ENCODE measurements at places on chromosomes 13 and 19.

- DNase-seq: no peak
These were observed 140.4 kb downstream of the COL4A1 start for GRCh38 chr13:110166598-110166997.

DNA sequence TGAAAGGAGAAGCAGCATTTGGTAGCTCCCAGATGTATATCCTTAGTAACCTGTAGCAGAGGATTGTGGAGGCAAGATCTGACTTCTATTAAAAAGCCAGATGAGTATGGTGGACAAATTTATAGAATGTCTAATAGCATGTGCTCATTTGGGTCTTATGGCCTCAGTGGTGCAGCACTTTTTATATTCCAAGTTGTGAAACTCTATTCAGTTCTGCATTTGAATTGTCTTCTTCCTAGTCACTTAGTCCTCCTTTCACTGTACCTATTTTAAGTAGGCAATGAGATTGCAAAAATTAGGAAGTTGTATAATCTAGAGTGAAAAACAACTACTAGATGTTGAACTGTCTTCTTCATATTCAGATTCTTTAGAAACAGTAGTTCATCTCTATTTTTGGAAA is 412.5 kb upstream of the PCDH9 start:
- no peak for DNase-seq

- peak; percentile 10 for DNase-seq
These were observed 242.5 kb upstream of the GPC6 start for GRCh38 chr13:92984151-92984550.

DNA sequence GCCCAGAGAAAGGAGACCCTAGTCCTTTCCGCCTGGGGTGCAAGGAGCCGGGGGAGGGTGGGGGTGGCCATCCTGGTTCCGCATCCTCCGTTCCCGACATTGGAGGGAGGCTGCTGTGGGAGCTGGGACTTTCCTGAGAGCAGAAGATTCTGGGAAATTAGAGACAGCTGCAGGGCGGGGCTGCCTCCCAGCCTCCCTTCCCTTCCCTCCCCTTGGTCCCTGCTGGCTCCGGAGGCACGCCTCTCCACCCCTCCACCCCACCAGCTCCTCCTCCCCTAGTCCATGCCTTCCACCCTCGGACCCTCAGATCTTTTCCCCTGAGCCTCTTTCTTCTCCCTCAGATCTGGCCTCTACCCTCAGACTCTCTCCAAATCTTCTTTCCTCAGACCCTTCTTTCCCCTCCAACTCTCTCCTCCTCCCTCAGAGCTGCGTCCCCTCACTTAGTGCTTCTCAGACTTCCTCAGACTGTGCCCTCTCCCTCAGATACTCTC is 3.1 kb upstream of the BCL3 start:
- peak; percentile 82 for DNase-seq

- no peak for DNase-seq
These were observed 357 bp upstream of the COG6 start for GRCh38 chr13:39655041-39655568.

DNA sequence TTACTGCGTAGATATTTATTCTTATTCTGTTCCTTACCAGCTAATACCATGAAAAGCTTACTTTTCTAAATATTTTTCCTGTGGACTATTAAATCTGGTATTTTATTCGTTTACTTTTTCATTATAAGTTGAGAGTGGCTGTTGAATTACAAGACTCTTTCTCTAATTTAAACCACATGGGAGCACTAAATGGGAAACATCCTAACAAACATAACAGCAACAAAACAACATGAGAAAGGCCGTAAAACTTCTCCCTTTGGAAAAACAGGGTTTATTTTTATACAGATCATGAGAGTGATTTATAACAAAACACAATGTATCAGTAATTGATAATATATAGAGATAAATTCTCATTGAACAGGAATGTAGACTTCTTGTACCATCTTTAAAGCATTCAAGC is 1592.1 kb downstream of the EFNB2 start:
- DNase-seq: no peak

DNA sequence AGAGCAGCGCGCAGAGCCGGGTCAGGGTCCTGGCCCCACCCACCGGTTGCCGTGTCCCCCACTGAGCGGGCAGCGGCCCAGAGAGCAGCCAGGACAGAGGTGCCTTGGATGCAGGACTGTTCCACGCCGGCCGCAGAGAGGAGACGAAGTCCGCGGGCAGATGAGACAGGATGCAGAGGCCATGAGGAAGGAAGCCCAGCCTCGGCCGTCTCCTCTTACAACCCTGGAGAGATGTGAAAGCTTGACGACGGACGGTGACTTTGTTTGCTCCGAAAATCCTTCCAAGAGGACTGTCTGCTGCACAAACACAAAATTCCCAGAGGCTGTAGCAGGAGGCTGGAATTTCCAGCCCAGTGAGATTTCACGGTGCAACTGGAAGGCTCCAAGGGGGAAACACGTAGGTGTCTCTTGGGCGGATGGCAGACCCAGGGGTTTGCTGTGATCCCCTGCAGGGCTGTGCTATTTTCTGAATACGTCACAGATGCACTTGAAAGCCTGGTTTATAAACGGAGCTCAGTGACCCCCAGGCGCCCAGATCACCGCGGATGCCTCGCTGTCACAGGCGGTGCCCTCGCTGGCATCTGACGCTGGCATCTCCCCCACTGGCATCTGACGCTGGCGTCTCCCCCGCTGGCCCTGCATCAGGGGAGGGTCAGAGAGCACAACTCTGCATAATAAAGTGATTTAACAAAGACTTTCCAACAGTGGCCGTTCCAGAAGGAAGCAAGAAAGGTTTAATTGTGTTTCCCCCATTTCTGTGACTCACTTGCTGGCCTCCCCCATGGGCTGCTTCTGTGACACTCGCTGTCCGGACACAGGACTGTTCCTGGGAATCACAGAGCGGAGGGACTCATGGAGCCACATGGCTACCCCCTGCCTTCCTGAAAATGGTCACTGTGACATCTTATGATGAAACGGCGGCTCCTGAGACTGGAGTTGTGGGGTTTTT is 62.0 kb upstream of the C13orf46 start:
- DNase-seq: peak; percentile 23

DNA sequence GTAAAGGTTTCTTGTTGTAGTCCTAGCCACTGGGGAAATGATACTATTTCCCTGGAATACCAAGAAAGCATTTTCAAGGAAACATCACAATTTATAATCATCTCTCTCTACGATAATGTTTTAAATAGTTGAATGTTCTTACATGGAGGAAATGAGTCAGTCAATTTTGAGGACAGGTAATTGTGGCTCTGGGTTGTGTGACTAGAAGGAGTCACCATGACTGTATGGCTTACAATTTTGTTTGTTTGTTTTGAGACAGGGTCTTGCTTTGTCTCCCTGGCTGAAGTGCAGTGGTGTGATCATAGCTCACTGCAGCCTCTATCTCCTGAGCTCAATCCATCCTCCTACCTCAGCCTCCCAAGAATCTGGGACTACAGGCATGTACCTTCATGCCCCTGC is 47.4 kb downstream of the COG3 start:
- no peak for DNase-seq

GRCh38 chr13:38850868-38851626 is 139.6 kb downstream of the STOML3 start:
- no peak for DNase-seq

GRCh38 chr13:49329831-49330545 is 82.3 kb downstream of the CDADC1 start:
- no peak for DNase-seq

GRCh38 chr13:46995874-46996273 is 99.0 kb upstream of the HTR2A start:
- no peak for DNase-seq

DNA sequence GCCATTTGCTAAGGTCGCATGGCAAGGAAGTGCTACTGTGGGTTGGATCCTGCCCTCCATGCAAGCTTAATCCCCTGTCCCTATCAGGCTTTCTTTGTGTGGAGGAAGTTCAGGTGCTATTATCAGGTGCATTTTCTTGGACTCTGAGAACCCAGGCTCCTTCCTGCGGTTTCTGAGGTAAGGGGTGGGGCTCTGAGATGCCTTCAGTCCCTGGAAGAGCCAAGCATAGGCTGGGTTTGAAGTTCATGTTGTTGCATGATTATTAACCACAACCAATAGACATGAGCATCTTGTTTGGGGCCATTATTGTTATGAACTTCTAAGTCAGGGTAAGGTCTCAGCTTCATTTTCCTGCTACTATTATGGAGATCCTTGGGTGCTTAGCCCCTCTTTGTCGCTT is 109.5 kb downstream of the NALCN start:
- no peak for DNase-seq

DNA sequence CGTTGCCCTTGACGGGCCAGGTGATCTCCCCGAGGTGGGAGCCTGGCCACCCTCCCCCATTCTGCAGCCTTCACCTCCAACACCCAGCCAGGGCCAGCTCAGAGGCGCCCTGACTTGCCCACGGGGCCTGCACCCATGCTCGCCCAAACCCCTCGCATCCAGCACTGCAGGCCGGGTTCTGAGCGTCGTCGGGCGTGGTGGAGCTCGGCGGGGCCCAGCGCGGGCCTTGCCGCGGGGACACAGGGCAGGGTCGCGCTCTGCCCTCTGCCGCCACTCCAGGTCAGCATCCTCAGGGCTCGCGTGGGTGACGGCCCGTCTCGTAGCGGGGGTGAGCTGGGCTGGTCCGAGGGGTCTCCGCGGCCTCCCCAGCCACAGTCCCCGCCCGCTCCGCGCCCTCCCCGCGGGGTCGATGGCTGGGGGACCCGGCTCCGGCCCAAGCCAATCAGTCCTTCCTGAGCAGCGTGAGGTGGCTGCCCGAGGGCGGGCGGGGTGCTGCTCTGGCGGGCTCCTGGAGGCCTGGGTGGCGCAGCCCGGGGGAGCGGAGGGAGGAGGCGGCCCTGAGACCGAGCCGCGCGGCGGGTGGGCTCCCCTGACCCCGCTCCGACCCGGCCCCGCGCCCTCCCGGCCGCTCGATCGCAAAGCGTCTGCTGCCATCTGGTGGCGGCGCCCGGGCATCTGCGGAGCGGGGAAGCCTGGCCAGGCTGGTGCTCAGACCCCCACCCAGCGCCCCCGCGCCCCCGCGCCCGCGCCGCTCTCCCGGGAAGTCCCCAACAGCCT is 61.4 kb downstream of the CCNE1 start:
- peak; percentile 34 for DNase-seq

- DNase-seq: peak; percentile 71
These were observed 283.1 kb downstream of the COG6 start for GRCh38 chr13:39938596-39938995.

- DNase-seq: no peak
These were observed 1317.9 kb upstream of the SPRY2 start for GRCh38 chr13:81658598-81659370.

- DNase-seq: no peak
These were observed 19.7 kb downstream of the ZC3H4 start for GRCh38 chr19:47093841-47094240.

DNA sequence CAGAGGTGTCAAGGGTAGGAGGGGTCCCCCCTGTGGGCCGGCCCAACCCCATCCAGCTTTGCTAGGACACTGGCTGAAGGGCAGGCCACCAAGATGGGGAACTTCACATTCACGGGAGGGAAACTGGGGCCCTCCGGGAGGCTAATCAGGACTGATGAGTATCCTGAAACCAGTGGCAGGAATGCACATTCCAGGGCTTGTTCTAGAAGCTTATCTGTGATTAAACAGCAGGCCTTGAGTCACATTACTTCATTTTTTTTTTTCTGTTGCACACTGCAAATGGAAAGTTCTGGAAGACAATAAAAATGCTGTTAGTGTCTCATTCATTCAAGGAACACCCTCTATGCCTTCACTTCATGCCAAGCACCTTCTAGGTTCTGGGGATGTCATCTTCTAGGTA is 15.5 kb upstream of the SIGLEC11 start:
- DNase-seq: no peak

- no peak for DNase-seq
These were observed 77.0 kb downstream of the RUBCNL start for GRCh38 chr13:46310066-46310465.

- DNase-seq: no peak
These were observed 214.8 kb upstream of the UBL3 start for GRCh38 chr13:30065181-30065580.

GRCh38 chr13:79541426-79542049 is 60.6 kb downstream of the NDFIP2 start:
- DNase-seq: peak; percentile 66

- DNase-seq: no peak
These were observed 39.5 kb upstream of the ZNF536 start for GRCh38 chr19:30332445-30333234.

GRCh38 chr13:110628477-110628793 is 13.1 kb downstream of the NAXD start:
- peak; percentile 11 for DNase-seq

DNA sequence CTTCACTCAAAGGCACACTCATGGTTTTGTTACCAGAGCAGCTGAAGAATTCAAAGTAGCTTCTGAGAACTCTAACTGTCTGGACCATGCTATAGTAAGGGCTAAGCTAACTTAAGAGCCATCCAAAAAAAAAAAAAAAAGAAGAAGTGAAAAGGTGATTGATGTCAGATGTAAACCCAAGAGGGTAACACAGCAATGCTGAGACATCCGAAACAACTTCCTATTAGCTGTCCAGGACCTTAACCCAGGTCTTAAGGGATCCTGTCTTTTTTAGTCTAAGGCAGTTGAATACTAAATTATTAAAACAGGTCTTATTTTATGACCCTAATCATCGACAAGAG is 11.2 kb upstream of the RAB20 start:
- DNase-seq: no peak

GRCh38 chr19:35851213-35852028 is 883 bp downstream of the NPHS1 start:
- no peak for DNase-seq

DNA sequence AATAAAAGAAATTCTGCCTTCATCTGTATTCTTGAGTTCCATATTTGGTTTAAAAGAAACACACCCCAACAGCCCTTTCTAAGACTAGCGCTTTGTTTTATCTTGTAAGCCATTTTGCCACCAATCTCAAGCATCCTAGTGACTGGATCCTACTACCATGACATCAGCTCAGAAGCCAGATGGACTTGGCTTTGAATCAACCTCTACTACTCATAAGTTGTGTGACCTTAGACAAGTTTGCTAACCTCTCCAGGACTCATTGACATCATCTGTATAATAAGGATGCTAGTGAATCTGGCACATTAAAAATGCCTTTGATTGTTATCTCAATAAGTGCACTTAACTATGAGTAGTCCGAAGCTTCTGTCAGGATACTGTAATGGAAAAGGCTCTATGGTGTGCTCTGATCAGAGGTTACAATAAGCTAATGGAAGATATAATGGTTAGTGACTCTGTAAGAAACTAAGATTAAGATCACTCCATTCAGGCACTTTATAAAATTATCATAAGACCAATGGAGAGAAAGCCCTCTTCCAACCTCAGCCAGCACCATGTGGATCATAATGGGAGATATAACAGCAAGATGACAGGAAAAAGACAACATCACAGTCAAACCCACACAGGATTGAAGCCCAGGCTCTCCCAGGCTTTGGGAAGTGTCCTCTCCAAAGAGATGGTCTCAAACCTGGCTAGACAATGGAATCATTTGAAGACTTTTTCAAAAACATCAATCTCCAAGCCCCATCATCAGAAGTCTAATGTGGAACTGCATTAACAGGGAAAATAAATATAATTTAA is 180.6 kb upstream of the MIR17HG start:
- DNase-seq: no peak
